Suppressor macrophage (primary cell): ENCODE measurements at places on chromosomes 5 and 9.
A peak's percentile ranks its signal among the peaks of the same experiment; 100 is the strongest.

GRCh38 chr9:78566948-78567675 is 270.2 kb downstream of the PSAT1 start:
- DNase-seq, result no peak

GRCh38 chr9:131685753-131686706 is 53.8 kb downstream of the RAPGEF1 start:
- DNase-seq, result no peak

- DNase-seq, result no peak
These were observed 77.0 kb upstream of the ADAMTS19 start for GRCh38 chr5:129382921-129383672.

GRCh38 chr5:54519509-54519876 is 1.9 kb downstream of the SNX18 start:
- DNase-seq, result no peak

GRCh38 chr9:136603901-136604814 is 58.3 kb upstream of the NOTCH1 start:
- no peak for DNase-seq

DNA sequence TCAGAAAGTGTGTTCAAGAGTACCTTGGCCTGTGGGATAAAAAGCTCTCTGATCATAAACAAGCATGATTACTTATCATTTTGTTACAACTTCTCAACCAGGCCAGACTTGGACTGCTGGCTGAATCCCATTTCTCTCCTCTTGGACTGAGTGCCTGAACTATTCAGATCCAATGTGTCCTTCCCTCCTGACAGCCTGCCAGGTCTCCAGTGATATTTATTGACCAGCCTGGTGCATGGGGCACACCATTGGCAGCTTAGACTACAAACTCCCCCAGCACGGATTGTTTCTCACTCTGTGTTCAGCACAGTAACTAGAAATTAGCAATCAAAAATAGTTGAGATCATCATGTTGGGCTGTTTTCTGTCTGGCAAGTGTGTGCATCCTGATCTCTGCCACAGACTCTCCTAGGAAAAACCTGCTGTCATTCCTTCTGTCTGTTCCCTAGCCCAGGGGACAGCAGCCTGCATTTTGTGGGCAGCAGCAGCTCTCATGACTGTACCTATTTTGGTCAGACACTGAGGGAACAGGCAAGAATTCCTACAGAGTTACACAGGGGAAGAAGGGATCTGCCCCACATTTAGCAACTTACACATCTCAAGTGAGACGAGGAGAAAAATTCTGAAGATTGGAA is 348.1 kb downstream of the ADAMTS6 start:
- no peak for DNase-seq

DNA sequence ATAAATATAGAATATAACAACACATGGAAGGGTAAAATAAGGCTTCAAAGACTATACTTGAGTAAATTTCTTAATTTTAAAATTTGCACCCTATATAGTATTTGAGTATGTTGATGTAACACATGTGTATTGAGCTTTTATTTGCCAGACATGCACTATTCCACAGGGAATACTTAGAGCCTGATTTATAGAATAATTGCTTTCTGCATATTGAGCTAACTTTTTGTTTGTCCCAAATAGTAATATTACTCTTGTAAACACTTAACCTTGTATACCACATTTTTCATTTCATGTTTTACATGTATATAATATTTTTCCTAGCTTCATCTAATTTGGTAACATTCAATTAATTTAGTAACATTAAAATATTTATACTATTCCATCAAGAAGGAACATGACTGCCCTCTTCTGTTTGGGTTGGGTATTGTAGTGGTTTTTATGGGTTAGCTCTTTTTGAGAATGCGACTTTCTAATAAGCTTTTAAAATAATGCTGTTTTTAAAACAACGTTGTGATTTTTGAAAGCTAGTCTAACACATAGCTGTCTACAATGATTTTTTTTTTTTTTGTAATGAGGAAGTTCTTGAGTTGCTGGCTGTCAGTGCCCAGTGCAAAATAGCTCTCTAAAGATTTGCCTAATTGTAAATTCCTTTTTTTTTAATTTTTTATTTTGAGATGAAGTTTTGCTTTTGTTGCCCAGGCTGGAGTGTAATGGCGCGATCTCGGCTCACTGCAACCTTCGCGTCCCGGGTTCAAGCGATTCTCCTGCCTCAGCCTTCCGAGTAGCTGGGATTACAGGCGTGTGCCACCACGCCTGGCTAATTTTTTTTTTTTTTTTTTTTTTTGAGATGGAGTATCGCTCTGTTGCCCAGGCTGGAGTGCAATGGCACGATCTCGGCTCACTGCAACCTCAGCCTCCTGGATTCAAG is 4.8 kb downstream of the SUB1 start:
- peak; percentile 87 for DNase-seq

DNA sequence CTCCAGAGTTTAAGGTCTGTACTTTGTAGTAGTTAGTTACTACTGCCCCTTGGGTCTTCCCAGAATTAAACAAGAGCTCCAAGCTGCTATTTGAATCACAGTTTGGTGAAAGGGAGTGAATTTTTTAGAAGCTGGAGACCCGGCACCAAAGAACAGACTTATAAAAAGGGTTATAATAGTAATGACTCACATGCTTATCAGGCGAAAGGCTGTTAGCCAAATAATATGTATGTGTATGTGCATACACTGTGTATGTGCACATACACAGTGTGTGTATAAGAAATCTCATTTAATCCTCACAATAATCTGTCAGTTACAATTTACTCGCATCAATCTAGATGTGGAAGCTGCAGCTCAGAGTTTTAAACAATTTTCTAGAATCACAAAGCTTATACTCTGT is 59.5 kb upstream of the ITGA1 start:
- no peak for DNase-seq

GRCh38 chr5:28751396-28751795 is 1713.0 kb upstream of the CDH9 start:
- no peak for DNase-seq

DNA sequence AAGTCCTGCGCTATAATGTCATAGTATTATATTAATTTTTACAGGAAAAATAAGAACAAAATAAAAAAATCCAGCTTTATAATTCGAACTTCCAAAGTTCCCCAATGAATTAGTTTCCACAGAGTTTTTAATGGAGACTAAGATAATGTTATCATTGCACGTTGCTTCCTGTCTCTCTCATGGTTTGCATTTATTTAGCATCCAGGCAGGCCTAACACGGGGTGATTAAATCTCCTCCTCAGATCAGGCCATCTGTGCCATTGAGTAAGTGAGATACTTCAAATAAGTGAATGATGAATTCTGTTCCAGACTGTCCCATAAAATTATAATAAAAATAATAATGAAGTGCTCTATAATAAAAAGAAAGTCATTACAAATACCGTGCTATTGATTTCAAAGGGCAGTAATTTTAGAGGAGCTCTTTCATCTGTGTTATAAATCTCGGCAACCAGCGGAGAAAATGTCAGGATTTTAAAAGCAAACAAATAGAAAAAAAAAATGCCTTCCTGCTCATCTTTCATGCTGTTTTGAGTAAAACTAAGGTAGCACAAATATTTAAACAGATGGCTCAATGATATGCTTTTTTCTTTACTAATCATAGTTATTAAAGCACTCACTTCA is 570.6 kb upstream of the ZNF608 start:
- DNase-seq, result no peak

DNA sequence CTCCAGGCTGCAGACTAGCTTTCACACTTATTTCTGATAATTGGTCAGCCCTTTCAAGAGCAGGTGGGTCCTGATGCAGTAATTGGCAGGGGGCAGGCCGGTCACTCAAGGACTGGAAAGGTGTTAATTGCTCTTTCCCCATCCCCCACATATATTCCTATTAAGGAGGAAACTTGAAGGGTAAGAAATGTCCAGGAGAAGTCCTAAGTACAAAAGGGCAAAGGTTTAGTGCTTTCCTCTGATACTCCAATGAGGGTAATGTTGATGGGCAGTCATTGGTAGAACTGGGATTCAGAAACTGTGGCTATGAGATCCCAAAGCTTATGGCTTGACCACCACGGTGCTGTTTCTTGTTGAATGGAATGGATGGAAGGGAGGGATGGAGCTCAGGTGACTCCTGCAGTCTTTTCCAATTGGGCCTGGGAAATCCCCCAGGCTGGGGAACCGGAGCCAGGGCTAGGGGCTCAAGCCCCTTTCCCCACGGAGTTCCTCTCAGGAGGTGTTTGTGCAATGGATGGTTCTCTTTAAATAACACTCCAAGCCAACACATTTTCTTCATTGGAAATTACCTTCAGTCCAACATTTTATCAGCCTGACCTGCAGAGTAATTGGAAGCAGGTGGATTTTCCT is 103.2 kb upstream of the ALDH1B1 start:
- DNase-seq, result no peak

- DNase-seq, result peak; percentile 44
These were observed at the start of gene GFI1B for GRCh38 chr9:132978451-132979131. Gene GFI1B, plus strand, starts transcription at chr9:132978694. Its CDS starts 7,985 bp downstream, at chr9:132986679.

DNA sequence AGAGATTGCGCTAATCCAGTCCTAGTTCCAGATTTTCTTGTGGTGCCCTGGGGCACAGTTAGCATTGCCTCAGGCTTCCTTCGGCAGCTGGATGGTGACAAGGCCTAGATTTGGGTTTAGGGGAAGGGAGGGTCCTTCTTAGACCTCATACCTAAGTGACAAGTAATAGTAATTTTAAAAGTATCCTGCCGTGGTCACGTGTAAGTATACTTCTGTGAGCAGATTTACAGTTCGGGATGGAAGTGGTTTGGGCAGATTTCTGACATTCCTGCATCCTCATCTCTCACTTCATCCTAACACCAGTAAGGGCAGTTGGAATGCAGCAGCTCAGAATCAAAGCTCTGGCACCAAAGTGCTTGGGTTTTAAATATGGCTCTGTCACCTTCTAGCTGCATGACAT is 71.6 kb downstream of the LRRC70 start:
- no peak for DNase-seq

DNA sequence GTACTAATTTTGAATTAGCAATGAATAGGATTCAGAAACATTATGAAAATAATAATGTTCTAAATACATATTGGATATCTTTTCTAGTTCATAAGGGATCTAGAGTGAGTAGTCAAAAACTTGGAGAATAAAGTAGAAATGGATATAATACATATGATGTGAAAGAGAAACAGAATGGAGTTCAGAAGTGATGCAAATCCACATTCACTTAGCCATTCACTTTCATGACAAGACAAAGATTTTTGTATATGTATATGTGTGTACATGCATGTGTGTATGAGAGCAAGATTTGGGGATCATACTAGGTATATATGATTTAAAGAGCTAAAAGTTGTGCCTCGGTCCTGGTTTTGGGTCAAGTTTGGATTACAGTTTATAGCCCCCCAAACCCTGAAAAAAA is 34.1 kb downstream of the TMEM252 start:
- no peak for DNase-seq

- peak; percentile 21 for DNase-seq
These were observed 101.9 kb downstream of the F2RL2 start for GRCh38 chr5:76521240-76521758.

GRCh38 chr5:175589714-175590113 is 68.2 kb upstream of the HRH2 start:
- DNase-seq, result no peak

GRCh38 chr5:16619136-16619535 is 2.3 kb upstream of the RETREG1 start:
- no peak for DNase-seq

GRCh38 chr5:56175488-56175887 is 57.6 kb downstream of the ANKRD55 start:
- peak; percentile 36 for DNase-seq

DNA sequence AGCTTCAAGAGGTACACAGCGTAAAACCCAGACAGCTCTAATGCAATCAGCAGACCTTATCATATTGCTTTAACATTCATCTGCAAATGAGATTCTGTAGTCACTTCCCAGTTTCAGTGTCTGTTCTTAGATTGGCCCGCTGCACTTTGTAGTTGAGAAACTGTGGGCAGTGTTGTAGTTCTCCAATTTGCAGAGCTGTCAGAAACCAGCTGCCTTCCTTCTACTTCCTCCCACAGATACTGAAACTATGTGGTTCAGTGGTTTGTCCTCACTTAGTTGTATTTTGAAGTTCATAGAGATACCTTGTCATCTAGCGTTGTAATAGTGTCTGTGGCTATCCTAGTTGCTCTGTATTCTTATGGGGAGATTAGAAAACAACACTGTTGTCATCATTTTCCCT is 39.6 kb upstream of the TRIM36 start:
- DNase-seq, result peak; percentile 83

- DNase-seq, result no peak
These were observed 621.3 kb upstream of the ZNF608 start for GRCh38 chr5:125367702-125368101.

GRCh38 chr5:153756540-153756939 is 266.1 kb downstream of the GRIA1 start:
- no peak for DNase-seq

DNA sequence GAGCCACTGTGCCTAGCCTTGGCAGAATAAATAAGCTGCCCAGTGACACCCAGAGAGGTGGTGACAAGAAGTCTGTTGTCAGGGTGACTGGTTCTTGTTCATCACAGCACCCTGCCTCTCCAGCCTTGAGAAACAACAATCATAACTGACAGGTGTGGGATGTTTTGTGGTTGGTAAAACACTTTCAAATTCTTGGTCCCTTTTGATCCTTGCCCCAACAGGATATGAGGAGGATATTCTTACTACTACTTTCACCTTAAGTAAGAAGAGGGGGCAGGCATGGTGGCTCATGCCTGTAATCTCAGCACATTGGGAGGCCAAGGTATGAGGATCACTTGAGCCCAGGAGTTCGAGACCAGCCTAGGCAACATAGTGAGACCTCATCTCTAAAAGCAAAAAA is 14.2 kb upstream of the FRRS1L start:
- DNase-seq, result no peak

DNA sequence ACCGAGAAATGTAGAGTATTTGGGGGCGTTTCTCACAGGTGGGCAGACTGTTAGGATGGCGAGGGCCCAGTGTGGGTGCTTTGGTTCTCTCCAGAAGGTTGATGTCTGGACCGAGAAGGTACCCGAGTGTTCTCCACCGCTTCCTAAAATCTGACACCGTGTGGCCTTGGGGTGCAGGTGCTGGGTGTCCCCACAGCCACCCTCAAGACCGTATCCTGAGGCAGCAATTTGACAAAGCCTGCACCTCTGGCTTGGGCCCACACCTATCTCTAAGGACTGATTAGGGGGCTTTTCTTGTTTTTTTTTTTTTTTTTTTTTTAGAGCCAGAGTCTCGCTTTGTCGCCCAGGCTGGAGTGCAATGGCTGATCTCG is 1.3 kb downstream of the PPP1R26 start:
- DNase-seq, result no peak

DNA sequence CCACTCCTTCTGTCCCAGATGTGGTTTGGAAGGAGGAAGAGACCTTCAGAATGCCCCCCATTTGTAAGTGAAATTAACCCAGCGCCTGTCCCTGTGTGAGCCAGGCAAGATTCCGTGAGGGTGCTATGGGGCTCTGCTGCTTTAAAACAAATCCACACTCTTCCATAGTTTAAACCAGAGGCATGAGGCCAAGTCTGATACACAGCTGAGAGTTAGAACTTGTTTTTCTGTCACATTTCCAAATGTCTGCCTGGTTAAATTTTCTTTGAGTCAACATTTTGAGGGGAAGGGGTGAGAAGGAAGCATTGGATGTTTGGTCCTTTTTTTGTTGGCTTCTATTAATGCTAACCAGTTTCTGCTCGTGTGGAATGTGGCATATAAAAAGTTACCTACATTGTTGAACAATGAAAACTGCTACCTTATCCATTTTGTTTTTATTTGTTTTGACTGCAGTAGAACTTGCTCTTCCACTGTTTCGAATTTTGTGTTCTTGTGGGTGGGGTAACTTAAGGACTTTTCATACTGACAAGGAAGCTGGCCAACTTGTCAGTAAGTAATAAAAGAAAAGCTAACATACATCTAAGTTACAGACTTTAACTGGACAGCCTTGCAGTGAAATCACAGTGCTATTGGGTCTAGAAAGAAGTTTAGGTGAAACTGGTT is 12.9 kb downstream of the RGMB start:
- DNase-seq, result no peak
